Activated effector memory CD4-positive, alpha-beta T cell treated with anti-CD3 and anti-CD28 coated beads, Interleukin-2, amount 50 U/mL, for 16 hours (primary cell): ENCODE measurements at places on chromosomes 11 and 22.
A peak's percentile ranks its signal among the peaks of the same experiment; 100 is the strongest.

GRCh38 chr11:6568191-6568918, 35.1 kb downstream of the RRP8 start:
- DNase-seq, result no peak

DNA sequence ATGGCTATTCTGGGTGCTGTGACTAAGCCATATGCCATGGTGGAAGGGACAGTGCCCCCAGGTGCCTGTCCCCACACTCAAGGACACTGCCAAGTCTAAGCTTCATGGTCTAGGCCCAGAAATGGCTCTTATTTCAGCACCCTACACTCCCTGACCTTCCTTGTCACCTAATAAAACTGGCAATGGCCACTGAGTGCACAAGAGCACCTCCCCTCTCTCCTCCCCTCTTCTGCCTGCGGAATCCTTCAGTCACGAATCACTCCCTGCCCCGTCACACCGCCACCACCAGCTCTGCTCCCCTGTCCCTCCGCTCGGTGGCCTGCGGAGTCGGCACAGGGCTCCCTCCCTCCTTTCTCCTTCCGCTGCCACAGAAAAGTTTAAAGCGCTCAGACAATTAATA, 19.0 kb upstream of the LMO1 start:
- DNase-seq, result no peak

- no peak for DNase-seq
Measured at GRCh38 chr11:23988381-23989006, 508.4 kb upstream of the LUZP2 start.

- peak; percentile 33 for DNase-seq
Measured at GRCh38 chr11:70067591-70068341, 10.4 kb upstream of the ANO1 start.

DNA sequence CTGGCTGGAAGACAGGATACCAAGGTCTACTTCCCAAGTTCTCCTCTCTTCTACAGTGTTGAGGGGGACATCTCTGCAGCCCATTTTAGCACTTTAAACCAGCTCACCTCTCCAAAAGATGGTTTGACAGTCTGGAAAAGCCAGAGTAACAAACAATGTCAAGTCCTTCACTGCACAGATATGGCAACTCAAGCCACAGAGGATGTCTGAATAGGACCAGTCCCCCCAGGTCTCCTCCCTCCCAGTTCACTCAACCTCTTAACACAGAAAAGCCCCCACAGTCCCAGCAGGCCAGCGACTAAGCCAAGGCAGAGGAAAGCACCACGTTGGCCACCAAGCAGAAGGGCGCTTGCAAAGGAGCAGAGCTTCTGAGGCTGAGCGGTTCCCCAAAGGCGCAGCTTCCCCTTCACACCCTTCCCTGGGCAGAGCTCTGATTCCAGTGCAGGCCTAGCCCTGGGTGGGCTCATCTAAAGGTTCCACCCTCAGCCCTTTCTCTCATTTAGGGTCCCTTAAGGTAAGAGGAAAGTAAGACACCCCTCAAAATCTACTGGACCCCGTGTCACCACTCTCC, 62.7 kb downstream of the PAK1 start:
- peak; percentile 66 for DNase-seq
